NCI-H1436 treated with DMSO at 0.1 percent for 48 hours (cell line): ENCODE measurements at places on chromosomes 16 and 17.

GRCh38 chr16:83964684-83965443 is 3.2 kb upstream of the NECAB2 start:
- DNase-seq, result no peak

DNA sequence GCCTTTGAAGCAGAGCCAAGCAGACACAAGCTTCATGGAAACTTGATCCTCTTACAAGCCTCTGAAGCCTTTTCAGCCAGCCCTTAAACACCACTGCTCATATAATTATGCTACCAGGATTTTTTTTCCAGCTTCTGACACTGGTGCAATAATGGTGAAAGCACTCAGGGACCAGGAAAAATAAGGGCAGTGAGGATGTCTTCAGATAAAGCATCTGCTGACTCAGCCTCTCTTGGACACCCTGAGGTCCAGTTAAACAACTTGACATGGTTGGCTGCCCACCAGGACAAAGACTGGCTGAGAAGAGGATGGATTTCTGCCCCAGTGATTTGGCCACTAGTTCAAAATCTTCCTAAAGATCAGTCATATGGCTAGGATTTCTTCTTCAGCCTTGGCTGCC is 124.2 kb upstream of the N4BP1 start:
- DNase-seq, result no peak

DNA sequence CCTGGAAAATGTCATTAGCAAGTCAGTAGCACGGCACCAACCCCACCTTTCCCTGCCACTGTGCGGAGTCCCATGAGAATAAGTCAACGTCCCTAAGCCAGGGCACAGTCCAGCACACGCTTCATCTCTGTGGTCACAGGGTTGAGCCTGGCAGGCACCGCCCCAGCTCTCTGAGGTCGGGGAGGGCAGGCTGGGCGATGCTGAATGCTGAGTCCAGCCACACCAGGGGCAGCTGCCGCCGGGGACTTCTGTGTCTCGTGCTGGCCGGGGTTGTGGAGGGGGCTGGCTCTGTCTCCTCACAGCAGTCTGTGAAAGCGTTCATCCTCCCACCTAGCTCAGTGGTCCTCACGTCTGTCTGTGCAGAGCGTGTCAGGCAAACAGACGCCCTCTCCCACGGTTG is 53.2 kb downstream of the BANP start:
- no peak for DNase-seq

- no peak for DNase-seq
These were observed 574 bp upstream of the TMEM106A start for GRCh38 chr17:43211123-43211479.

GRCh38 chr17:35731239-35731916 is at the start of gene RASL10B:
Gene RASL10B (plus strand): TSS chr17:35731639. CDS start chr17:35735185, 3,546 bp downstream.
- DNase-seq, result no peak

GRCh38 chr17:58759522-58759921 is 3.9 kb downstream of the PPM1E start:
- DNase-seq, result no peak

DNA sequence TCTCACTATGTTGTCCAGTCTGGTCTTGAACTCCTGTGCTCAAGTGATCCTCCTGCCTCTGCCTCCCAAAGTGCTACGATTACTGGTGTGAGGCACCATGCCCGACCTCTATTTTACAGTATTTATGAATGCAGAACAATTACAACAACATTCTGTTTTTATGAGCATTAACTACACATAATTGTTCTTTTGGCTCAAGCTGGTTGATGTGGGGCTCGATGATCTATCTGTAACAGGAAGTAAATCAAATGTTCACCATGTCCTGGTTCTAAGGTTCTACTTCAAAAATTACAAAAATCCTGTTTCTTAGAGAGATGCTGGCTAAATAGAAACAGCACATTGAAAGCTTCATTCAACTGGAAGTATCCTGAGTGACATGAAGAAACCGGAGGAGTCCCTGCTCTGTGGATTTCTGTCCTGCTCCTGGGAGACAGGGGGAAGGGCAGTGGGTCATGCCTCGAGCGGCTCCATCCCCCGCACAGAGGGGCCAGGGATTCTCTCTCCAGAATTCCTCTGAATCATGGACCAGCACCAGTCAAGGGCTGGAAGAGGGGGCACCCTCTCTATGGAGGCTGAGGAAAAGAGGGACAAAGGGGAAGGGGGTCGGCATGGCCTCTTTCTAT is 31.5 kb downstream of the FA2H start:
- no peak for DNase-seq

DNA sequence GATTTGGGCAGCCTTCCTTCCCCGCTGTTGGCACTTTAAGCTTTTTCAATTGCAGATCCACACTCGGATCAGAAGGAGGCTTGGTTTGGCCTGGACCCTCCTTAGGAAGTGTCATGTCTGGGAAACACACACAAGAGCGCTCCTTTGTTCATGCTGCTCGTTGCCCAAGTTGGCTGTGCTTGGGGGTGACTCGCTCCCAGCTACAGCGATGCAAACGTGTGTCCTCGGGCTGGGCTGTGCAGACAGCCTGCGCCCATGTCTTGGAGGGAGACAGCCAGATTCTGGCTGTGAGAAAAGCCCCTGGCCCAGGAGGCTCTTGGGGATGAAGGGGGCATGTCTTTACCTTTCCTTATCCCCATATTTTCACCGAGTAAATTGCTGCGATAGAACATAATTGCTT is 665.6 kb upstream of the EEF2KMT start:
- no peak for DNase-seq

- DNase-seq, result no peak
These were observed 125.0 kb upstream of the IRX5 start for GRCh38 chr16:54805648-54806047.

GRCh38 chr17:16398270-16399267 is 16.8 kb upstream of the TRPV2 start:
- no peak for DNase-seq

- no peak for DNase-seq
These were observed 13.2 kb downstream of the SDK2 start for GRCh38 chr17:73630965-73631595.

DNA sequence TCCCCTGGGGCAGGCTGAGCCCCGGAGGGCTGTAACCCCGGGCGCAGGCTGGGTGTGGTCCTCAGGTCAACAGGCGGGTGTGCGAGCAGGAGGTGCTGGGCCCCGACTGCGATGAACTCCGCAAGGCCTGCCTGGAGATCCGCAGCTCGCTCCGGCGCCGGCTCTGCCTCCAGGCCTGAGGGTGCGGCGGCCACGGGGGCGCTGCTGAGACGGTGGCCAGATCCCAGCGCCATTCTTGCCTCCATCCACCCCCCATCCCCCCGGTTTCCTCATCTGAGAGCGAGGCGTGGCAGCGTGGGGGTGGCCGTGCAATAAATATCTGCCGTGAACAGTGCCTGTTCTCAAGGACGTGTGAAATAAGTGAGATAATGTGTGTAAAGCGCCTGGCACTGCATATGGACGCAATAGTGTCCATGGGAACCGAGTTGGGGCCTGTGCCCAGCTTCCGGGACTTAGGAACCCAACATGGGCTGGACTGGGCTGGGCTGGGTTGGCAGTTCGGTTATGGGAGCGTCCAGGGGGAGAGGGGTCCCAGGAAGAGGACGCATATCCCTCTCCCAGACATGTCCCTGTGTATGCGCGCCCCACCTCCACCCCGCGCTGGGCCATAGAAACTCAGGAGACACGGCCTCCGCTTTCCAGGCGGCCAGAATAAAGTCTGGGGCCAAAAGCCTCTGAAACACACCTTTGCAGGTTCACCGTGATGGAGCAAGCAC is 15.0 kb downstream of the ZNF213 start:
- DNase-seq, result no peak

- DNase-seq, result no peak
These were observed 1.1 kb upstream of the MEAK7 start for GRCh38 chr16:84505249-84506187.

DNA sequence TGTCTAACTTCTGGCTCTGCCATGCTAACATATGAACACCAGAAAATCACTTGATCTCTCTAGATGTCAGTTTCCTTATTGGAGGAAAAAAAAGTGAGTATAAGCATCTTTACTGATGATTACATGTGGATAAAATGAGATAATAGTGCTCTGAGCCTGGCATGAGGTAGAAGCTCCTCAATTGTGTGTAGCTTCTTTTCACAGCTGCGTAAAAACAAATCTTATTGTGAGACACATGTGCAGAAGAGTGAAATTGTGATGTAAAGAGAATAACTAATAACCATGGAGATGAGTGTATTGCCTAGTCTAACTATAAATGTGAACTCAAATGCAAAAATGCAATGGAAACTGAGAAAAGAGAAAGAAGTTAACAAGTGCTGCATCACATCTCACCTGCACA is 44.7 kb downstream of the CDH11 start:
- DNase-seq, result no peak

DNA sequence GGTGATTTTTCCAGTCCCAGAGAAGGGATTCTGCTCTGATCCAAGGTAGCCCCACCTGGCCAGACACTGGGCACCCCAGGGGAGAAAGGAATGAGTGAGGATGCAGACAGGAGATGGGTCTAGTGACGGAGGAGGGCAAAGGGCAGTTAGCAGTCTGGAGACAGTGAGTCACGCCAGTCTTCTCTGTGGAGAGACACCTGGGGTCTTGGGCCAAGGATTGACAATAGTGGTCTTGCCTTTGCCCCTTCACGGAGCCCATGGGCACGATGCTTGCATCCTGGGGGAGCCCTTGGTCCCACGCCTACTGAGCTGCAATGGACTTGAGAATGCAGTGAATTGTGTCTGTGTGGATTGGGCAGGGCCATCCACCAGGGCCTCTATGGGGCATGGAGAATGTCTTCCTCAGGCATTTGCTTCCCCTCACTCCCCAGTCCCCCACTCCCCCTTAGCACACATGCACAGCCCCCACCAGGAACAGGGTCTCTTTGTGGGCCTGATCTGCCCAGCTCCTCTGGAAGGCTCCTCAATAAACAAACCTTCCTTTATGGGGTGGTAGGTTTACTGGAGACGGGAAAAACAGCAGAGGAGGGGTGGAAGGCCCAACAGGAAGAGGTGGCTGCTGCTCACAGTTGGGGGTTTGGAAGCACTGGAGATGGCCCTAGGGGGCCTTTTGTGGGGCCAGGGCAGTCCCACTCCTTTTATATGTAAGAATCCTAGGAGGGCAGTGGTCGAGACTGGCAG is 1.4 kb downstream of the CHAD start:
- DNase-seq, result no peak

DNA sequence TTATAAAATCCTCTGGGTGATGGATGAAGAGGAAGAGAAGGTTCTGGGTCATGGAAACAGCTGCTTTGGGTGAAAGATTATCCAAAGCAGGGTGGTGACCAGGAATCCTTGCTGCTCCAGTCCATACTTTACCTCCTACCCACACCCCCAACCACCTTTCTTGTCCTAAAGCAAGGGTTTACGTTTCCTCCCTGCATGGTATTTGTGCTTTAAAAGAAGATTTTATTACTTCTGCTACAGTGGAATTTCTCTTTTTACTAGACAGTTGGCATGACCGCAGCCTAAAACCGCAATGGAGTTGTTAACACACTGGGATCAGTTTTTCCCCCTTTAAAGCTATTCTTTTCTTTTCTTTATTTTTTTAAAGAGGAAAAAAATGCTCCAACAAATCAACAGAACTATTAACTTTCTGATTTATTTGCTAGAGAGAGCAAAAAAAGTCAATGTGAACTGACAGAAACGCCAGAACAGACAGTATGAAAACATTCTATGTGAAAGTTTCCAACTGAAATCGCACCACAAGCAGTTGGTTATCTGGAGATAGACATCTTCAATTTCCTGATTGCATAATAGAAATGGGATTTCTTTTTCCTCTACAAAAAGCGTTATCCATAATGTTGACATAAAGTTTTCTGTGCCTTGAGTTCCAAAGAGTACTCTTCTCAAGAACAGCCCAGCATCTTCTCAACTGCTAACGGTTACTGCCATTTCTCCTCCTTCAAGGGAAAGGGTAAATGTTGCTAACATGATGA is 236.0 kb downstream of the IRX3 start:
- DNase-seq, result no peak

- DNase-seq, result no peak
These were observed 6.8 kb downstream of the SPPL2C start for GRCh38 chr17:45851464-45851863.

GRCh38 chr17:70139449-70139993 is 29.8 kb upstream of the KCNJ2 start:
- no peak for DNase-seq

DNA sequence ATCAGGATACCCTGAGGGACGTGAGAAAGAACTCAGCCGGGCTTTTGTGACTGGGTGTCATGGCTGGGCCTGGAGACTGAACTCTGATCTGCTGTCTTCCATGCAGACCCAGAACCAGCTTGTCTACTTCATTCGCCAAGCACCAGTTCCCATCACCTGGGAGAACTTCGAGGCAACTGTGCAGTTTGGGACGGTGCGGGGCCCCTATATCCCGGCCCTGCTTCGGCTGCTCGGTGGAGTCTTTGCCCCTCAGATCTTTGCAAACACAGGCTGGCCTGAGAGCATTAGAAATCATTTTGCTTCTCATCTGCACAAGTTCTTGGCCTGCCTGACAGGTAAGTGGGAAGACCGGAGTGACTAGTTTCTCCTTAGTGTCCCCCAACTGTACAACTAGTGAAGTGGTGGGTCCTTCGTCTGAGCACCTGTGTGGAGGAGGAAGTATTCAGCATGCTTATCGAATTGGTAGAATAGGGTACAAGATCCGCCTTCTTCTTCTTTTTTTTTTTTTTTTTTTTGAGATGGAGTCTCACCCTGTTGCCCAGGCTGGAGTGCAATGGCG is 15.5 kb downstream of the DNAH2 start:
- no peak for DNase-seq

GRCh38 chr17:83064732-83065659 is 14.4 kb upstream of the METRNL start:
- no peak for DNase-seq

DNA sequence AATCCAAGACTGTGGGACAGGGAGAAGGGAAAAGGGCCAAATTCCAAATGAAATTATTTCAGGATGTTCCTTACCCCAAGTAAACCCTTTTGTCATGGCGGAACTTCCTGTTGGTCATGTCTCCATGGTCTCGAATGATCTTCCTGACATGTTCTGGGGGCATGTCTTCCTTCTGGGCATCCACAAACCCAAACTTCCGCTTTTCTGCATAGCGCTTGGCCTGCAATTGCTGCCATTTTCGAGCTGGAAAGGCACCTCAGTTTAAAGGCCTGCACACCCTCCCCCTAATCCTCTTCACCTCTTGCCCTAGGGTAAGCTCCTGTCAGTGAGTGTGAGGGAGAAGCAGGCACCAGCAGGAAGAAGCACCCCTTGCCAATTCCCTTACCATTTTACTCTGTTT is 1.2 kb downstream of the PRPF8 start:
- DNase-seq, result no peak

- no peak for DNase-seq
These were observed 74.7 kb upstream of the TOX3 start for GRCh38 chr16:52621651-52622050.

- no peak for DNase-seq
These were observed 186.9 kb upstream of the ELAC2 start for GRCh38 chr17:13204607-13205237.
